Muscle of leg (tissue), 16 donors: ENCODE measurements at places on chromosomes 3 and 15. TPM values are rescaled to one million over a fixed set of nuclear protein-coding genes. Genes with fewer than 3 reads are reported as not detected.
A peak's percentile ranks its signal among the peaks of the same experiment; 100 is the strongest.

Gene LRTM1
- total RNA-seq = 99.9 TPM

DNA sequence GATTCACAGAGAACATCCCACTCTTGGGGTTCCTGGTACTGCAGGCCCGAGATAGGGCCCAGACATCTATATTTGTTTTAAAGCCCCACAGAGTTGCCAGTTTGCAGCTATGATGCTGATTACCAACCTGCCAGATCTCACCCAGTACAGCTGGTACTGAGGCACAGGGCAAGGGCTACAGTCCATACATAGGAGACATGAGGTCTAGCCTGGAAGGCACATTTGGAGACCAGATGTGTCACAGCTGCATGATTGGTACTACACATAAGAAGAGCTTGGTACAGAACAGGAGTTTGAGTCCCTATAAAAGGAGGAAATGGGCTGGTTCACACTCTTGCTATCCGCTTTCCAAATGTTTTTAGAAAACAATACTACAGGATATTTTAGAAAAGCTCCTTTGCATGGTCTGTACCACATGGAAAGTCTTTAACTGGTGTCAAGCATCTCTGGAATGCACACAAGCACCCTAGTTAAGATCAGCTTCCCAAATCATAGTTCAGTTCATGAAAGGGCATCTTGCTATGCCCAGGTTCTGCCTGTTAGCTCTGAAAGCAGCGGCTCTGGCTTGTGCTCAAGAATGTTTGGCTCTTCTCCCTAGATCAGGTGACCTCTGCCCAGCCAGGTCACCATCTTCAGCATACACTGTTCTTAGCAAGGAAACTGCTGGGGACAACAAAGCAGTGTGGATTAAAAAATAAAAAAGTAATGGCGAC is 20.6 kb downstream of the MTMR14 start:
- no peak overlapping the region for H3K4me3 ChIP-seq
- no peaks in the 10 kb centered on the region for H3K4me1 ChIP-seq
- peaks cover 74% of the 10 kb centered on the region for H3K36me3 ChIP-seq
- DNase-seq = no peak
- no peak overlapping the region for H3K27ac ChIP-seq

DNA sequence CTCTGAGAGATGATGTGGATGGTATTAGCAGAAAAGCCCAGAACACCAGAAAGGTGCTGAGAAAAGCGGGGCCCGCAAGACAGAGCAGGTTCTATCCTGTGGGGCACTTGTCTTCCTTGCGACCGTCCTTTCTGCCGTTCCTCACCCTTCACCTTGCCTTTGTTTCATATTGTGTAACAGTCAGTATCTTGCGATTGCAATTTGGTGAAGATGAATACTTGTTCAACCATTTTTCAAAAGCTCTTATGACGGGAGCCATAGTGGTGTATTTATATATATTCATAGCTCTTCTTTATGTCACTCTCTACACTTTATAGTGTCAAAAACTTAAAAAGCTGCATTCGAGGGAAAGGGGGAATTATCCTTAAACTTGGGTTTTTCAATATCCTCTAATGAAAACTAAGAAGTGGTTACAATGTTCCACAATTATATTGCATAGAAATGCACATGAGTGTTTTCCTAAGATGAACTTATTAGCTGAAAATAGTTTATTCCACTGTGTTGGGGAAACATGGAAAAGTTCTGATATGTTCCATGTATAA is 797 bp downstream of the MAP3K13 start:
- H3K4me1 ChIP-seq = no peaks in the 10 kb centered on the region
- H3K27ac ChIP-seq = peak overlapping the region; percentile 91
- peak overlapping the region; percentile 76 for H3K4me3 ChIP-seq

- no peaks in the 10 kb centered on the region for H3K4me1 ChIP-seq
- DNase-seq = no peak
- no peak overlapping the region for H3K4me3 ChIP-seq
- no peaks in the 10 kb centered on the region for H3K27me3 ChIP-seq
- H3K27ac ChIP-seq = no peak overlapping the region
- no peaks in the 10 kb centered on the region for H3K36me3 ChIP-seq
Observed at GRCh38 chr3:65767551-65767950, 271.2 kb downstream of the MAGI1 start.

GRCh38 chr15:80660119-80660518 is 35.0 kb upstream of the ABHD17C start:
- no peaks in the 10 kb centered on the region for H3K36me3 ChIP-seq
- peak; percentile 37 for DNase-seq
- H3K27me3 ChIP-seq = no peaks in the 10 kb centered on the region
- H3K4me1 ChIP-seq = no peaks in the 10 kb centered on the region
- no peak overlapping the region for H3K4me3 ChIP-seq

Gene ZBTB20
- 16.6 TPM for total RNA-seq

- H3K4me3 ChIP-seq = no peak overlapping the region
- peak; percentile 79 for DNase-seq
- H3K27me3 ChIP-seq = no peaks in the 10 kb centered on the region
- peak overlapping the region; percentile 10 for H3K27ac ChIP-seq
- H3K4me1 ChIP-seq = peaks cover 50% of the 10 kb centered on the region
Observed at GRCh38 chr15:93249623-93250022, 160.6 kb upstream of the RGMA start.

- no peaks in the 10 kb centered on the region for H3K27me3 ChIP-seq
- no peak overlapping the region for H3K27ac ChIP-seq
- no peak overlapping the region for H3K4me3 ChIP-seq
- no peaks in the 10 kb centered on the region for H3K36me3 ChIP-seq
- no peak for DNase-seq
Observed at GRCh38 chr15:98786717-98787116, 138.4 kb downstream of the IGF1R start.

Gene LYZL4
- not detected for total RNA-seq

- peak overlapping the region; percentile 89 for H3K27ac ChIP-seq
- no peak overlapping the region for H3K4me3 ChIP-seq
- no peaks in the 10 kb centered on the region for H3K27me3 ChIP-seq
- peak; percentile 86 for DNase-seq
Observed at GRCh38 chr15:60374628-60375081, 23.1 kb downstream of the ANXA2 start.

- H3K4me1 ChIP-seq = no peaks in the 10 kb centered on the region
- H3K27ac ChIP-seq = no peak overlapping the region
- no peaks in the 10 kb centered on the region for H3K36me3 ChIP-seq
- H3K4me3 ChIP-seq = no peak overlapping the region
Observed at GRCh38 chr3:82568776-82569338, 807.4 kb upstream of the GBE1 start.

- H3K4me1 ChIP-seq = no peaks in the 10 kb centered on the region
- no peak for DNase-seq
- H3K27me3 ChIP-seq = peaks cover 7% of the 10 kb centered on the region
- H3K36me3 ChIP-seq = no peaks in the 10 kb centered on the region
- H3K4me3 ChIP-seq = no peak overlapping the region
Observed at GRCh38 chr3:5232570-5232969, 45.1 kb downstream of the EDEM1 start.

- no peak overlapping the region for H3K4me3 ChIP-seq
- H3K36me3 ChIP-seq = no peaks in the 10 kb centered on the region
- no peaks in the 10 kb centered on the region for H3K27me3 ChIP-seq
- DNase-seq = peak; percentile 66
- no peak overlapping the region for H3K27ac ChIP-seq
Observed at GRCh38 chr3:152183473-152183872, 85.3 kb upstream of the MBNL1 start.

Gene UBAP1L
- total RNA-seq = 2.6 TPM

DNA sequence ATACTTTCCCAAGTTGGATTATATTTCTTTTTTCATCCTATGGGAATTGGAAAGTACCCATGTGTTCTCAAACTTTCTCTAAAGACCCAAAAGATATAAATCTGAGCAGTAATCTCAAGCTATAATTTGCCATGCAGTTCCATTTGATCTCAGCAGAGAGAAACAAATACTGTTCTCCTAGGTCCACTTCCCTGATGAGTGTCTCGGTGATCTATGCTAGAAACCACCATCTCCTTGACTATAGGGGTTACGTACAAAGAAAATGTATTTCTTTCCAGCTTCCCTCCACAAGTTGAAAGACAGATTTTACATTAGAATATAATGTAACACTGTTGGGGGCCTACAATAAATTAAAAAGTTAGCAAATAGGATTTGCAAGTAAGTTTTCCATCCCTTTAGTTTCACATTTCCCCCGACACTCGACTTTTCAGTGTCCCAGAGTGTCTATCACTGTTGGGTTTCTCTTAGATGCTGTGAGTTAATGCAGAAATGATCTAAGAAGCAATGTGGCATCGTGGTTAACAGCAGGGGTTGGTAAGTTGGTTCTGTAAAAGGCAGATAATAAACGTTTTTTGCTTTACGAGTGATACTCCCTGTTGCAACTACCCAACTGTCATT is 465.1 kb upstream of the CFAP20DC start:
- peaks cover 2% of the 10 kb centered on the region for H3K4me1 ChIP-seq
- no peaks in the 10 kb centered on the region for H3K27me3 ChIP-seq
- no peaks in the 10 kb centered on the region for H3K36me3 ChIP-seq
- H3K4me3 ChIP-seq = no peak overlapping the region
- no peak for DNase-seq

DNA sequence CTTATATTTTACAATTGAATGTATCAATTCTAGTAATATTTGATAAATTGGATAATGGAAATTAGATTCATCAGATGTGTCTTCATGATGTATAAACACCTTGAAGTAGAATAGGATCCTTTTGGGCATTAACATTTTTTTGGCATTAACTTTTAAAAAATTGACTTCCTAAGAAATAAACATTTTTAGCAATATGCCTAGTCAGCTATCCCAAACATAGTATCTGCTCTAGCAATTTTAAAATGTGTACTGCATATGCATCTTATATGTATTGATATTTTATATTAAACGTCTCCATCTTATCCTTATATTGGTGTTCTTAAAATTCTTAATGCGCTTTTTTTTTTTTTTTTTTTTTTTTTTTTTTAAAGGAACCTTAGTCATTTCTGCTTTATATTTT is 8.5 kb downstream of the CCNDBP1 start:
- DNase-seq = no peak
- H3K27me3 ChIP-seq = no peaks in the 10 kb centered on the region
- H3K4me3 ChIP-seq = no peak overlapping the region
- no peak overlapping the region for H3K27ac ChIP-seq
- H3K4me1 ChIP-seq = no peaks in the 10 kb centered on the region
- peaks cover 29% of the 10 kb centered on the region for H3K36me3 ChIP-seq

DNA sequence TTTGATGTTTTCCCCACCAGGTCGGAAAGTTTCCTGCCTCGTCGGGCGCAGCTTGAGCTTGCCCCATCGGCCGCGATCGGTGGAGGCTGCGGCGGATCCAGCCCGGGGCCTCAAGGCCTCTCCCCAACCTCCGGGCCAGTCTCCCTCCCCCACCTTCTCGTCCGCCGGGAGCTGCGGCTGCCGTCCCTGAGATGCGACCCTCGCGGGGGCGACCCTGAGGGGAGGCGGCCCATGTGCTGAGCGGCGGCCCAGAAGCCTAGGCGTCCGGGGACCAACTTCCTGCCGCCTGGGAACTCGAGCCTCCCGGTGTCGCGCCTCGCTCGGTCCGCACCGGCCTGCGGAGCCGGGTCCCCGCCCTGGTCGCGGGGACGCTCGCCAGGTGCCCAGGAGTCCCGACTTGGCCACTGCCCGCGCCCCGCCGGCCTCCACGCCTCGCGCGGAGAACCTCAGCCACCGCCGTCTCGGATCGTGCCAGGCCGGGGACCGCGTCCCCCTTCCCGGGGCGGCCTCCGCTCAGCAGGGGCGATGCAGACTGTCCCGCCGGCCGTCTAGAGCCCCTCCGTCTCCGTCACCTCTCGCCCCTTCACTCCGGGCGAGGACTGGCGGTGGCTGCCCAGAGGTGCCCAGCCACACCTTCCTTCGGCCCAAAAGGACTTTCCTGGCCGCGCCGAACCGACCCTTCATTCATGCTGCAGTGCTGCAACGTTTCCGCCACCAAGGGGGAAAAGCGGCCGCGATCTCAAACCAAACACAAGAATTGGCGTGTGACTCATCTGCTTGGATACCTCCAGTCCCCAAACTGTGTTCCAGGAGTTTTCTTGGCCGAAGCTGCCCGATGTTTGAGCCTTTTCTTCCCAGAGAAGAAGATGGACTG is 656 bp downstream of the SLMAP start:
- peaks cover 14% of the 10 kb centered on the region for H3K4me1 ChIP-seq
- H3K27me3 ChIP-seq = no peaks in the 10 kb centered on the region
- peaks cover 8% of the 10 kb centered on the region for H3K36me3 ChIP-seq
- H3K4me3 ChIP-seq = peak overlapping the region; percentile 80

Gene FAM107A
- 0.84 TPM for total RNA-seq

GRCh38 chr3:11643201-11643603 is 513 bp downstream of the VGLL4 start:
- H3K36me3 ChIP-seq = peaks cover 4% of the 10 kb centered on the region
- peak overlapping the region; percentile 67 for H3K4me3 ChIP-seq
- peak overlapping the region; percentile 98 for H3K27ac ChIP-seq
- H3K4me1 ChIP-seq = peaks cover 34% of the 10 kb centered on the region
- H3K27me3 ChIP-seq = no peaks in the 10 kb centered on the region
